Activated T-helper 9 cell treated with anti-CD3 and anti-CD28 coated beads, Interleukin-2, amount 50 U/mL, for 16 hours (primary cell): ENCODE measurements at places on chromosomes 4 and X.

DNA sequence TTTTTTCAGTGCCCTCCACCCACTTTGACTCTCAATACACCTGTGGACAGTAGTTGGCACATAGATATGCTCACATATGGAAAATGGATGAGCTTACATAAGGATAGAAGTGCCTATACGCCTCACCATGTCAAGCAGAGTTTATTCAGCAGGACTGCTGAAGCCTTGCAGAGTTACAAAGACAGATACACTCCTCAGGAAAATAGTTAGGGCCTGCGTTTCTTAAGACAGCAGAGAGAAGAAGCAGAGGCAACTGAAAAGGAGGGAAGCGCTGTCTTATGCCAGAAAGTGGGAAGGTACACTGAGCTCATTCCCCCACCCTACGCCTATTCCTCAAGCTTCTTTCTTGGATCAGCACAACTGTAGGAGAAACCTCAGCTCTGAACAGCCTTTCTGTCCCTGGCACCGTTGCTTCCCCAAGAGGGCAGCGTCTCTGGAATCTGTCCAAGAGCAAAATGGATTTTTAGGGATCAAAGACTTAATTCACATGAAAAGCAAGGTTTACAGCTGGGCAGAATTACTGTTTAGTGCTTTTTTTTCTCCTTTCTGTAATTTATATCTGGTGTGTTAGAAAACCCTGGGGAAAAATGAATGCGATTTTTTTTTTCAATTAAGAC lies 37.3 kb upstream of the MBTPS2 start:
- DNase-seq = no peak

DNA sequence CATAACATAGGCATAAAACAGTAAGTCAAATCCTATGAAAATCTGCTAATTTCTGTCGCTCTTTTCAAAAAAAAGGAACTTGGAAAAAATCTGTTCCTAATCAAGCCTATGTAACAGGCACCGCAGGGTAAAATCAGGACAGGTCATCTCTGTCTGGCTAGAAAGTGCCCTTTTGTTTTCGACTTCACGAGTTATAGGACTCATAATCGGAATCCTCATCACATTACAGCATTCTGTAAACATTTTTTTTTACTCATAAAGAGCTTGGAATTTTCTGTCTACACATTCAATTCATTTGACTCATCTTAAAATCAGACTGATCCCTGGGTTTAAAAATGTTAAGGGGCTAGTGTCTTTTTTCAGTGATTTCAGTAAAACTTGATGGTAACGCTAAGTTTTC lies 181.7 kb upstream of the TBC1D9 start:
- DNase-seq = no peak

DNA sequence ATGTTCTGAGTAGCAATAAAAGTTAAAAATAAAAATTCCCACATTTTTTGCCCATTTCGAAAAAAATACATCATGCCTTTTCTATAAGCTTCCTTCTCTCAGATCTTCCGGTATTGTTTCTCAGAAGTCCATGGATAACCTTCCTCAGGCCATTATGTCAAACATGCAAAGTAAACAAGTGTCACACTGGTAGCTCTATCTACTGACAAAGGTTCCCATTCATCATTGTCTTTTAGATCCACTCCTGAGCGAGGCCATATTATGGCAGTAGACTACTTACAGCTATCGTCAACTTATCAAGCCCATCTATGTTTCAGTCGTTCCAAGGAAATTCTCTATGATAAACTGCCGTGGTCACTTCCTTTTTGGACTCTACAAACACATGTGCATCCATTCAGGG lies 1068.2 kb downstream of the GLUD2 start:
- DNase-seq = no peak

DNA sequence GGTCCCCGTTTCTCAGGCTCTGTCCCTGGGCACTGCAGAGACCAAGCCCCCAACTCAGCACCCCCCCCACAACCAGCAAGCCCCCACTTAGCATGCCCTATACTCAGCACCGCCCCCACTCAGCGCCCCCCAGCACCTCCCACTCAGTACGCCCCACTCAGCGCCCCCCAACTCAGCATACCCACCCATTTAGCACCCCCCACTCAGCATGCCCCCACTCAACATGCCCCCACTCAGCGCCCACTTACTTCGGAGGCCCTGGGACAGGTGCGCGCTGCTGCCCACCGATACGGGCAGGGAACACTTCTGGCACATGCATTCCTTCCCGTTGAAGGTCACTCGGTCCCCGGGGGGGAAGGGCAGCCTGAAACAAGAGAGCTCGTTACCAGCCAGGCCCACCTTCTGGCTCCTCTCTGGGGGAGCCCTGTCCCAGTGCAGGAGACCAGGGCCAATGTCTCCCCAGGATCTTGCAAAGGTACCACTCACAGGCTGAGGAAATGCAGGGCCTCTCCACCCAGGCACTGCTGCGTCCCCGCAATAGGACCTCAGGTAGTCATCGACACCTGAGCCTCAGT lies 70.6 kb downstream of the ABLIM2 start:
- no peak for DNase-seq

DNA sequence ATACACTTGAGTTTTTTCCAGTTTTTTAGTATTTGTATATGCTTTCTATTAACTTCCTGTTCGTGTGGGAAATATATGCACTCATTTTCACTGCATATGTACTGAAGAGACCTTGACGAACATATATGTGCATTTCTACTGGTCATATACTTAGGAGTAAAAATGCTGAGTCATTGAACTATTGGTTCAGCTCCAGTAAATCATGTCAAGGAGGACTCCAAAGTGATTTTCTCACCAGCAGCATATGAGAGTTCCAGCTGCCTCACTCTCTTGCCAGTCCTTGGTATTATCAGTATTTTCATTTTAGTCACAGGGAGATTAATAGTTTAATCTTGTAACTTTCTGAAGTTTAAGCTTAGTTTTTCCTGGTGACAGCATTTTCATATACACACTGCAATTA lies 2750.2 kb downstream of the ARAP2 start:
- no peak for DNase-seq

DNA sequence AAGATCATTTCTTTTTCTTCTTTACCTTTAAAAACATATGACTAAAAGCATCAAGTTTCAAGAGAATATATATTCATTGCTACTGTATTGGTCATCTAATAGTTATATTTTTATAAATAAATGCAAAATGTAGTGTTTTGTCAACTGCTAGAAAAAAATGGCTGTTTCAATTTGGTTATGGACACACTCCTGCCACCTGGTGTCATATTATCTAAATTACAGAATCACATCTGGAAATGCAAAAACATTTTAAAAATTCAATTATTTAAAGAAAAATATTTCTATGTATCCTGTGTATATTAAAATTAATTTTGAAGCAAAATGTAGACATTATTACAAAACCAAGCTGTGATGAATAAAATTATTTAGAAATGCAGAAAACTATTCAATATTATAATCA lies 329.4 kb upstream of the PCDH18 start:
- DNase-seq = no peak

GRCh38 chr4:3480528-3481112 lies 17.5 kb downstream of the DOK7 start:
- peak; percentile 58 for DNase-seq

DNA sequence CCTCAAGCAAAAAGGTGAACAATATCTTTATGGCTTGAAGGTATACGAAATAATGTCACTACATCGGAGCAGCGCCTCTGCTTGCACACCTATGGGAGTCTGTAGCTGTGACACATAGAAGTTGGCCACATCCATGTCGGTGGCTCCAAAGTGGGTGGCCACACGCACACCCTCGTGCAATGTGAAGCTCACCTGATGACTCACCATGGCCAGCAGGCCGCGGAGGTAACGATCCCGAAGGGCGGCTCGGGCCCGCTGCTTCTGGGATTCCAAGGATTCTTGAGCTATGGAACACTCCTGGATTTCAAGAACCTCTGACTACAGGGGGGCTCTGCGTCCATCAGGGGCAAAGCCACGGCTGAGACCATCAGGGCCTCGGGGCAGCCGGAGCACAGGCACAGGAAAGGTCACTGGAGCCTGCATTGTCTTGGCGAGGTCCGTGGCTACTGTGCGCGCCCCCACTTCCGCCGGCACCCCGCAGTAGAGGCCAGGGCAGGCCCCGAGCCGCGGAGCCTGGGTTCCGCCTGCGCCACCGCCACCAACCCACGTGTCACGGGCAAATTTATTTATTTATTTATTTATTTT lies 25.2 kb downstream of the NYX start:
- no peak for DNase-seq

DNA sequence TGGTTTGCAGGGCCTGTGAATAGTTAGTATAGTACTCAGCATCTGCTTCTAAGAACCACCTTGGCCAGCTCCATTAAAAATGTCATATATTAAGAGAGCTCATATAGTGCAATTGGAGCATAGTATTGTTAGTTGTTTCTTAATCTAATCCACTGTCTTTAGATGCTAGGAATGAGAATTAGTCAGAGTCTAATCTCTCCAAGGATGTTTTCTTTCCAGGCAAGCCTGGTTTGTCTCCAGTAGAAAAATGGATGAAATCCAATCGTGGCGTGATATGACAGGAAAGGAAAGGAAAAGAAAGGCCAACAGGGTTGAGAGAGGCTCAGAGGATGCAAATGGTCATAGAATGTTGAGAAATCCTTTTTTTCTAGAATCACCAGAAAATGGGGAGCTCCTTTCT lies 15.0 kb upstream of the TMEM164 start:
- no peak for DNase-seq

- DNase-seq = no peak
Observed at GRCh38 chr4:161256716-161257115, 907.1 kb downstream of the FSTL5 start.

DNA sequence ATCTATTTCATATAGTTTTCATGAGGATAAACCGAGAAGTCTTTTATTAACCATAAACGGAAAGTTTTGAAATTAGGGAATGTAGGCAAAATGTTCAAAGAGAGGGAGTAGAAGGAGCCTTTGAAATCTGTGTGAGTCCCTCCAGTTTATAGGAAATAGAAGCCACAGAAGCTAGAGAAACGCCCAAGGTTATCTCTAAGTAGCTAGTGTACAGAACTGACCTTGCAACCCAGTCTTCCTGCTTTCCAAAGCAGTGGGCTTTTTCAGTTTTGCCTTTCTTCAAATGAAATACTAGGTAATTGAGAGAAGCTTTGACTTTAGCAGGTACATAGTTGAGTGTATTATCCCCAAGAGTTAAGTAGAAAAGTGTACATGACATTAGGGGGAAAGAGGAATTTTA lies 39.4 kb downstream of the STIM2 start:
- DNase-seq = no peak

DNA sequence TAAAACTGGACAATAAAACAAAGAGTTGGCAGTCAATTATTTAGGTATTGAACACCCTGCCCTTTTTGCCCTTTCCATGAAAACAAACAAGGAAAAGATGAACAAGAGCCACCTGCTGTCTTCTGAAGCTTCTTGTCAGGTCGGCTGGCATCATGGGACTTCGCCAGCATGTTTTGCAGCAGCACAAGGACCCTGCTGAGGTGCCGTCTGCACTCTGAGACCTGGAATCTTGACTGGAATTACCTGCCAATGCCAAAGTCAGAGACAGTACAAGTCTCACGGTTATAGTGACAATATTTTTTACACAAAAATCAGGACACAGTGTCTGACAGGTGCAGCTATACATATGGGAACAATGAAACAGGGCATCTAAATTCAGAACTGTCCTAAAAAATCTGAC lies 284.5 kb downstream of the GASK1B start:
- DNase-seq = no peak

GRCh38 chr4:73573794-73574528 lies 46.3 kb downstream of the RASSF6 start:
- no peak for DNase-seq

- DNase-seq = no peak
Observed at GRCh38 chrX:112760697-112761096, 79.9 kb downstream of the AMOT start.

- no peak for DNase-seq
Observed at GRCh38 chr4:5142726-5143125, 91.4 kb downstream of the STK32B start.

GRCh38 chrX:135421932-135422809 lies at the start of gene SMIM10L2A:
Gene SMIM10L2A (plus strand): TSS chrX:135421944. CDS start chrX:135422132, 188 bp downstream.
- no peak for DNase-seq

DNA sequence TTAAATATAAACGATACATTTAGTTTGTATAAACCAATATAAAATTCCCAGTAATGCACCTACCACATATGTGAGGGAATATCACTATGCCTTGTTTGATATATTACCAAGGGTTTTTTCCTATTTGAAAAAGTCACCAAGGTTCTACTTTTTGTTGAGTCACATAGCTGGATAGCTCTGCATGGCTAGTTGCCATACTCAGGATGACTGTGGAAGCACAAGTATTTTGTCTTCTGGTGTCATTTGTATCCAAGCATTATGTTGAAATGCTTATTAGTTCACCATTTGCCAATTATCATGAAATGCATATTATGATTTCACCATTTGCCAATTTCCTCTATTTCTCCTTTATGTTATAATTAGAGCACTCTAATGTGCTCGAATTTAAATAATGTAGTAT lies 162.7 kb upstream of the TTC29 start:
- DNase-seq = no peak

DNA sequence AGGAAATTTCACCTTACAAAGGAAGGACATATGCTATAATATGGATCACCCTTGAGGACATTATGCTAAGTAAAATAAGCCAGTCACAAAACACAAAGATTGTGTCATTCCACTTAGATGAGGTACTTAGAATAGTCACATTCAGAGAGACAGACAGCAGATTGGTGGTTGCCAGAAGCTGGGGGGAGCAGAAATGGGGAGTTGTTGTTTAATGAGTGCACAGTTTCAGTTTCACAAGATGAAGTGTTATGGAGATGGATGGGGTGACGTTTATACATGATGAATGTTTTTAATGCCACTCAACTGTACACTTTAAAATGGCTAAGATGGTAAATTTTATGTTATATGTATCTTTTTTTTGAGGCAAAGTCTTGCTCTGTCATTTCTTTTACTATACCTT lies 14.8 kb upstream of the SPON2 start:
- no peak for DNase-seq

DNA sequence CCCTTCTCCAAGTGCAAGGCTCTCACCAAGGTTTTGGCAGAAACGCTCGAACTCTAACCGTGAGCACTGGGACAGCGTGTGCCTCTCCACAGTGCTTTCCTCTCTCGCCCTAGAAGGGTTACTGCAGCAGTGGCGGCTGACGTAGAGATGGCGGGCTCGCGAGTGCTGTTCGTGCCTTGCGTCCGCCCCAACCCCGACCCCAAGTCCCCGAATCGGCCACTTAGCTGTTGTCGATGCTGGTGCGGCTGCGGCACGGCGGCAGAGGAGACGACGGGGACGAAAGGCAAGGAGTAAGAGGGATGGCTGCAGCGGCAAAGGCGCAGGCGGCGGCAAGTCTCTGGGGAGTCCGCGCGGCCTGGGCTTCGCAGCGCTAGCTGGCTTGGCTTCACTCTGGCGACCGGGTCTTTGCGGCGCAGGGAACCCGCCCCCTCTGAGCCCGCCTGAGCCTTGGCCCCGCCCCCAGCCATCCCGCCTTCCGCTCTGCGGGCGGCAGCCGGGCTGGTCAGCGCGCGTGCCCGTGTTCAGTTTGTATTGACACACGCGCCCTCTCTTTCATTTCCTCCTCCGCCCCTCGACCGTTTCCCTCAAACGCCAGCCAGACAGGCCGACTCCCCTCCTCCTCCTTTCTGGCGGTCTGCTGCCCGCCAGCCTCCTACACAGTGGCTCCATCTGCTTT lies at the start of gene SPIN4:
SPIN4 (minus strand) TSS at position 392 of the 676 bp plus-strand sequence. CDS start 513 bp downstream, outside the sequence.
- DNase-seq = peak; percentile 38
